ENCODE measurements at places on chromosomes 12 and 14. TPM values are rescaled to one million over a fixed set of nuclear protein-coding genes. Genes with fewer than 3 reads are reported as not detected.
A peak's percentile ranks its signal among the peaks of the same experiment; 100 is the strongest.

DNA sequence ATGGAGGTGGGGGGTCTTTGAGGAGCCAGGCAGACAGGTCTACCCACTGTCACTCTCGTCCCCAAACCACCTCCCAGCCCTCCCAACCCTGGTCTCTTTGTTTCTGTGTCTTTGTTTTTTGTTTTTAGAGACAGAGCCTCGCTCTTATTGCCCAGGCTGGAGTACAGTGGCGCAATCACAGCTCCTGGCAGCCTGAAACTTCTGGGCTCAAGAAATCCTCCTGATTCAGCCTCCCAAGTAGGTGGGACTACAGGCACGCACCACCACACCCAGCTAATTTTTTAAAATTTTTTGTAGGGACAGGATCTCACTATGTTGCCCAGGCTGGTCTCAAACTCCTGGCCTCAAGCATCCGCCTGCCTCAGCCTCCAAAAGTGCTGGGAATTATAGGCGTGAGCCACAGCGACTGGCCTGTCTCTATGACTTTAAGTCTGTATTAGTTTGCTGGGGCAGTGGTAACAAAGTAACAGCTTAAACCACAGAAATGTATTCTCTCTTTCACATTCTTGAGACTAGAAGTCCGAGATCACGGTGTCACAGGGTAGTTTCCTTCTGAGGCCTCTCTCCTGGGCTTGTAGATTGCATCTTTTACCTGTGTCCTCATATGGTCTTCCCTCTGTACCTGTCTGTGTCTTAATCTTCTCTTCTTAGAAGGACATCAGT, 26.1 kb downstream of the DTX1 start:
- DNase-seq, result no peak

Gene SERPINA4
- not detected for total RNA-seq

DNA sequence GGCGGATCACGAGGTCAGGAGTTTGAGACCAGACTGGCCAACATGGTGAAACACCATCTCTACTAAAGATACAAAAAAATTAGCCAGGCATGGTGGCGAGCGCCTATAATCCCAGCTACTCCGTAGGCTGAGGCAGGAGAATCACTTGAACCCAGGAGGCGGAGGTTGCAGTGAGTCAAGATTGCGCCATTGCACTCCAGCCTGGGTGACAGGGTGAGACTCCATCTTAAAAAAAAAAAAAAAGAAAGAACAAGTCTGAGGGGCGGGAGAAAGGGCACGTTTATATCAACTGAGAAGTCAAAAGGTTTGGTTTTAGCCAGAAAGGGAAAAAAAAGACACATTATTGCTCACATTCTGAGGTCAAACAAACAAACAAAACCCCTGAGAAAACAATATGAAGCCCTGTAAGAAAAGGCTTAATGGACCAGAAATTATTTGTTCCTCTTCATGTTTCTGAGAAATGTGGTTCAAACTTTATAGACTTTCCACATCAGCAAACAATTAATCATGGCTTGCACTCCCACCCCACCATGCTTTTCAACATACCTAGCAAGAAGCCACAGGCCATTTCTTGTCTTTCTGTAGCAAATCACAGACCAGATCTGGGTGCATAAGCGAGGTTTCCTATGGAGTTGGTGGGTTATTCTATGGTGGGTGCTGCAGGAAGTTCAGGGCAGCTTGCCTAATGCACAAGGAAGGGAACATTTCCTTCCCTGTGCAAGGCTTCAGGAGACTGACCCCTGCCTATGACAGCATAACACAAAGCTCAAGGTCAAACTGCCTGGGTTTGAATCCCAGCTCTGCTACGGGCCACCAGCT, 80.1 kb downstream of the SSPN start:
- DNase-seq, result no peak

DNA sequence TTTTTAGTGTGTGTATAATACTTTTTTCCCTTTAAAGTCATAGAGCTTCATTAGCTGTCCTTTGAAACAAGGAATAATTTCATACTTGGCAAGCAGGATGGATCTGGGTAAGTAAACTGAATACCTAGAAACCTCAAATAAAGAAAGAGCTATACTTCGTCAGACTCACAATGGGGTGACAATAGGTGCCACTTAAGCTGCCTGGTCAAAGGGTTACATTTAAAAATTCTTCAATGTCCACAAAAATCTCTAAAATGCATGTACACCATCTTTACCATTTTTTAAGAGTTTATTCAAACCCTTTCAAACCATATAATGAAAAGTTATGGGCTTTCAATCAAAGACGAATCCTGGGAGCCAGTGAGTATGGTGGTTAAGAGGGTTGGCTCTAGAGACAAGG, 3.1 kb downstream of the GIT2 start:
- no peak for DNase-seq

DNA sequence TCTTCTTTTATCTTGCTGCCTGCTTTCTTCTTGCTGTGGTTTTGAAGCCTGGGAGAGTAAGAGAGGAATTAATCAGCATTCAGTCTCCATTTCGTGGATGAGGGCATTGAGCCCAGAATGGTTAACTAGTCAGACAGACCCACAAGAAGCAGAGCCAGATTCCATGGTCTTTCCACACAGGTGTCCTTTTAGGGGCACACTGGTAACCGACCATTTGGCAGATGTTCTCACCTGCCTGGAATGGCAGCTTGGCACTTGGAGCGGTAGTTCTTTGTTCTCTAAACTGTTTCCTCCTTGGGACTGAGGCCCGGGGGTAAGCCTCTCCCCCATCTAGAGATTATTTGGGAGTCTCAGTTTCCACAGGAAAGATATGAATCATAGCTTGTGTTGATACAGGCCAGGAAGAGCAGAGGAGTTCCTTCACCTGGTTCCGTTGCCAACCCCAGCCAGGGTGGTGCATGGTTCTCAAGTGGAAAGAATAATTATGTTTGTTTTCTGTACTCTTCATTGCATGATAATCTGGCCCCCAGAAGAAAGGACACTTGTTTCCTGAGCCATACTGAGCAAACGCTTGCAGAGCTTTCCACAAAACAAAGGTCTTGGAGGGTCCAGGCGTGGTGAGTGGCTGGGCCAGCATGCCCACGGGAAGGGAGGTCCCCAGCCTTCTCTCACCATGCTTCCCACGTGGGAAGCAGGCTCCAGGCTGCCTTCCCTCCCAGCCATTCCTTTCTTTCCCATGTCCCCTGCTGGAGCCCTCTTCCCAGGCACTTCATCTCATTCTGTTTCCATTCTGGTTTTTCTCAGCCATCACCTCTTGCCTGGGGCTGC, 2.0 kb upstream of the KRT75 start:
- peak; percentile 10 for DNase-seq

Gene PLEKHG7
- not detected for total RNA-seq

Gene DDX24
- total RNA-seq, result 172 TPM

Gene OR6C2
- total RNA-seq, result not detected

Gene ASPG
- 0.33 TPM for total RNA-seq

GRCh38 chr12:14514946-14515345, 52.7 kb downstream of the PLBD1 start:
- DNase-seq, result no peak

DNA sequence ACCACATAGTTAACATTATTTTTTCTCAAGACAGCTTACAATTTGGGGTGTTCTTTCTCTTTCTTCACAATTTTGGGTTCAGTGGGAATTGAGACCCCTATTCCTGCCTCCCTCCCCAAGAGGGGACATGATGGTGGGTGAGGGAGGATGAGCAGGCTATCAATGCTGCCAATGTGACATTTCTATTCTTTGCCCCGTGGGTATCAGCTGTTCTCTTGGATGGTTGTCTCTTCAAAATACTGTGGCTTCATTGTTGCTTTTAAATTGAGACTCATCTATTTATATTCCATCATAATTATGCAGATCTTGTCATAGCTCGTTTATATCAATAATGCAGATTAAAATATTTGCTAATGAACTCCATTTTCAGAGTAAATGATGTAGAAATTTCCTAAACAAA, 56.5 kb upstream of the ANO4 start:
- no peak for DNase-seq

Gene P2RX7
- 0.09 TPM for total RNA-seq

Gene TPPP2
- total RNA-seq, result not detected

GRCh38 chr14:87916103-87916885, 76.7 kb downstream of the GALC start:
- DNase-seq, result peak; percentile 36

- DNase-seq, result no peak
Measured at GRCh38 chr12:11633968-11634367, 15.5 kb upstream of the ETV6 start.
